ENCODE measurements at places on chromosomes 16 and 17.

DNA sequence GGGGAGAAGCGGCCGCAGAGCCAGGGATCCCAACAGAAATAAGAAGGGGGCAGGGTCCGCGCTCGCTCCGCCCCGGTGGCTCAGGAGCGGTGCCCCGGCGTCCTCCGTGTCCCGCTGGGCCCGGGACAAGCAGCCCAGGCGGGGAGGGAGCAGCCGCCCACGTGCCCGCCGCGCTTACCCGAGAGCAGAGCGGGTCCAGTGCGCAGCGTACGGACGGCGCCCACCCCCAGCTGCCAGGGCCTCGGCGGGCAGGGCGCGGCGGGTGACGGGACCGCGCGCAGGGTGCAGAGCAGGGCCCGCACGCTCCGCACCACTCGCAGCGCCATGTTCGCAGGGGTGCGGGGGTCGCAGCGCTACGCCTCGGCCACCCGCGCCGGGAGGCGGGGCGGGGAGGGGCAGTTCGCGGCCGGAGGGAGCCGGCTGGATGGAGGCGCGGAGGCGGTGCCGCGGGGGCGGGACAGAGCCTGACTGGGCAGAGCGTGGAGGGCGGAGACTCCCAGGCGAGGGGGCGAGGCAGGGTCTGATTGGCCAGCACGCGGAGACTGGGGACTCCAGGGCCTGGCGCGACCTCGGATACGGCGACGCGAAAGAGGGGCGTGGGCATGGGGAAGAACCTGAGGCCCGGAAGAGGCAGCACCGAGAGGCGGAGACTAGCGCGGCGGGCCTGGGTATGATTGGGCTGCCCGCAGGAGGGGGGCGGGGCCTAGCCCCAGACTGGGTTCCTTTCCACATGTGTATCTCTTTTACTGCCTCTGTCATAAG, at the start of gene GCSH:
Gene GCSH, minus strand, starts transcription at position 443 of the 762 bp plus-strand sequence. Its CDS starts 117 bp downstream, at position 326.
- DNase-seq = peak; percentile 85

- no peak for DNase-seq
These were observed 16.1 kb downstream of the LASP1 start for GRCh38 chr17:38885728-38886642.

GRCh38 chr17:78541488-78542206, 35.5 kb downstream of the DNAH17 start:
- no peak for DNase-seq

DNA sequence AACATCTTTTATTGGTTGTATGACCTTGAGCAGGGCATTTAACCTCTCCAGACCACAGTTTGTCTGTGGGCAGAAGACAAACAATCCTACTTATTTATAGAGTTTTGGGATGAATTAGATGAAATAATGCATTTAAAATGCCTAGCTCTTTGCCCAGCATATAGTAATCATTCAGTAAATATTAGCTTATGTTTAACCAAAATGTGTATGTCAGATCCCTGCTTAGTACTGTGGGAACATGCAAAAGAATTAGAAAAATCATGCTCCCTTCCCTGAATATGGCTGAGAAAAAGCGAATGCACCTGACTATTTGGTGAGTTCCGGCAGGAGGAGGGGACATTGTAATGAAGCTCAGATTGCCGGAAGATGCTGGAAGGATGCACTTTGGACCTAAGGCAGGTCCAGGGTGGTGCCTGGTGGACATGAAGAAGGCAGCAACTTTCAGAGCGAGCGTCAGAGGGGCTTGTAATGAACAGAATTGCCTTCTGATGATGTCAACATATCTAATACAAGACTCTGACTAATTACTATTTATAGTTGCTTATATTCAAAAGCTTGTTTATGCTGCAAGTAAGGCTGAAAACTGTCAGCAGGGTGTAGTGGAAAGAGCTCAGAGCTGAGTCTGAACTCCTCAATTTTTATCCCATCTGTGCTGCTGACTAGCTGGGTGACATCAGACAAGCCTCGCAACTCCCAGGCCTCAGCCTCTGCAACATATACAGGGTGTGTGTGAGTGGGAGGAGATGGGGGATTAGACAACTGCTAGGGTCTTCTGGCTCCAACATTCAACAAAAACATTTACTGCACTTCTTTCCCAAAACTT, 221.2 kb downstream of the PRKCA start:
- no peak for DNase-seq

DNA sequence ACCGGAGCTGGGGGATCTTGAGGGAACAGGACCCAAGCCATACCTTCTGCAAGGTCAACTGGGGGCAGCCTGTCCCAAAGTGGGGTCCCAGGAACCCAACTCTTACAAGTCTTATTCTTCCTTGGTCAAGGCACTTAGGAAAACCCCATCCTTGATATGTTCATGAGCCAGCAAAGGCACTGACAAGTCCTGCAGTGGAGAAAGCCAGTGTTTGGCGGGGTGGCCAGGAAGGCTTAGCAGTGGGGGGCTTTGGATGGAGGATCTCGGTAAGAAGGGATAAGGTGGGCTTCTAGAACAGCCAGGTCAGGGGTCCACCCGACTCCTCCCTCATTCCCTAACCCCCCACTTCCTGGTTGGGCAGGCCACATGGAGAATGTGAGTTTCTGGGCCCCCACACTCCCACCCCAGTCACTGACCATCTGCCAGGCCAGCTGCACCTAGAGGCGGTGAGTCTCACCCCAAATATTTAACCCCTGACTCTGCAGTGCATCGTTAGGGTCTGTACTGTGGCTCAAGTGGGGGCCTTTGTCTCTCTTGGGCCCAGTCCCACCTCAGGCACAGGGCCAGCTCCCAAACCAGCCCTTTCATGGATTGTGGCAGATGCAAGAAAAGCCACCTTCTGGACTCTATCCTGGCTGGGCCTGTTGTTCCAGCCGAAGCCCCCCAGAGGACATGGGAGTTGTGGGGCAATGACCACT, 22.3 kb downstream of the PPL start:
- DNase-seq = no peak

DNA sequence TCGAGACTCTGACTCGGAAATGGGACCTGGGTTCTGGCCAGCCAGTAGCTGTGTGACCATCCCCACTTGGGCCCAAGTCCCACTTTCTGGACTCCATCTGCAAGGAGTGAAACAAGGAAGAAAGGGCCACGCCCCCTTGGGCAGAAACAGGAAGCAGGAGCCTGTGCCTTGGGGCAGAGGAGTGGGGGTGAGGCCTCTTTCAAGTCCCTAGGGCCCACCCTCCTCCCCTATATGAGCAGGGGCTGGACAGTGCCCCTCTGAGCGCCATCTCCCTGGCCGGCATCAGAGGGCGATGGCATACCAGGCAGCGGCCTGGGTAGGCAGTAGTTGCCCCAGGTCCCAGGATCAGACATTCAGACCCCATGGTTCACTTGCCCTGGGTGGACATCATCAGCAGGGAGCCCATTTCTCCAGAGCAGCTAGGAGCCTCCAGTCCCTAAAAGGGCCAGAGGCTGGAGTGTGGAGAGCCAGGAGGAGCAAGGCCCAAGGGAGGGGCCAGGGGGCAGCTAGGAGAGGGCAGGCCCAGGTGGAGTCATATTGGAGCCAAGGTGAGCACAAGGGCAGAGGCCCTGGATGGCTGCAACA, 7.1 kb downstream of the BCAR1 start:
- no peak for DNase-seq

- no peak for DNase-seq
These were observed 12.8 kb upstream of the CNEP1R1 start for GRCh38 chr16:50012182-50012581.

DNA sequence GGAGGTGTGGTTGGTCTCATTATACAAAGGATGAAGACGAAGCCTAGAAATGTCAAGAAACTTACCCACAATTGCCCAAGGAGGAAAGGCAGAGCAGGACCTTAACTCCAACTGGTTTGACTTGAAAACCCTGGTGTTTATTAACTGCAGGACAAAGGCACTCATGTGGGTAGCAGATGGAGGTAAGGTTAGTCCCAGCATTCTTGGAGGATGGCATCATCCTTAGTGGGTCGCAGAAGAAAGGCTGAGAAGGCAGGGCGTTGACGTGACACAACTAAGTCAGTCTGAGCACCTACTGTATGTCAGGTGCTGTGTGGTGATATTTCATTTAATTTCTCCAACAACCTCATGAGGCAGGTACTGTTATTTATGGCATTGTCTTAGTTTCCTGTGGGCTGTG, 101.3 kb downstream of the HAPSTR1 start:
- DNase-seq = no peak

DNA sequence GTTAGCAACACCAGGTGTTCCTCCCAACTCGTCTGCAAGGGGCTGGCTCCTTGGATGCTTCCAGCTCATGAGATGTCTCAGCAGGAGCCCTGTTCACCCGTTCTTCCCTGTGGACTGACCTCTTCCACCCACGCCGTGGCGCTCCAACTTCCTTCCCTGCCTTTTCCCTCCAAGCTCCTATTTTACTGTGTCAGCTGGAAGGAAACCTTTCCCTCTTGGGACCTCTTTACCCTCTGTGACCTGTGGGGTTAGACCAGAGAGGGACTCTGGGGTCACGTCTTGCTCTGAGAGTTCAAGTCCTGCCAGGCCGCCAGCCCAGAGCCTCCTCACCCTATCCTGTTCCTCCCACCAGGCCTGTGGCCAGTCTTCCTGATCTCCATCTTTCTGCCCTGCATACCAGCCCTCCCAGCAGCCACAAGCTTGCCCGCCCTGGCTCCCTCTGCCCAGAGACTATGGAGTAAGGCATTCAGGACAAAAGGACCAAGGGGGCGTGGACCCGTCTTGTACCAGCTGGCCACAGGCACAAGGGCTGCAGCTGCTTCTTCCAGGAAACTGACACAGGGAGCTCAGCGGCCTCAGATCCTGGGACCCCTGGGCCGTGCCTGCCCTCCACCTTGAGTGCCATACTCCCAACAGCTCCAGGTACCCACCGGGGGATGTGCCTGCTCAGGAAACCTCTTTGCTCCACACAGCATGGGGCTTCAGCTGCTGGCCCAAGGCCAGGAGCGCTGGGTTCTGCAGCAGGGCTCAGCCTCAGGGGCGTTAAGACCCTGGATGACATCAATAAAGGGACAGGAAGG, 3.0 kb downstream of the PAQR4 start:
- no peak for DNase-seq

GRCh38 chr16:86712158-86713009, 134.0 kb downstream of the FOXL1 start:
- DNase-seq = no peak

DNA sequence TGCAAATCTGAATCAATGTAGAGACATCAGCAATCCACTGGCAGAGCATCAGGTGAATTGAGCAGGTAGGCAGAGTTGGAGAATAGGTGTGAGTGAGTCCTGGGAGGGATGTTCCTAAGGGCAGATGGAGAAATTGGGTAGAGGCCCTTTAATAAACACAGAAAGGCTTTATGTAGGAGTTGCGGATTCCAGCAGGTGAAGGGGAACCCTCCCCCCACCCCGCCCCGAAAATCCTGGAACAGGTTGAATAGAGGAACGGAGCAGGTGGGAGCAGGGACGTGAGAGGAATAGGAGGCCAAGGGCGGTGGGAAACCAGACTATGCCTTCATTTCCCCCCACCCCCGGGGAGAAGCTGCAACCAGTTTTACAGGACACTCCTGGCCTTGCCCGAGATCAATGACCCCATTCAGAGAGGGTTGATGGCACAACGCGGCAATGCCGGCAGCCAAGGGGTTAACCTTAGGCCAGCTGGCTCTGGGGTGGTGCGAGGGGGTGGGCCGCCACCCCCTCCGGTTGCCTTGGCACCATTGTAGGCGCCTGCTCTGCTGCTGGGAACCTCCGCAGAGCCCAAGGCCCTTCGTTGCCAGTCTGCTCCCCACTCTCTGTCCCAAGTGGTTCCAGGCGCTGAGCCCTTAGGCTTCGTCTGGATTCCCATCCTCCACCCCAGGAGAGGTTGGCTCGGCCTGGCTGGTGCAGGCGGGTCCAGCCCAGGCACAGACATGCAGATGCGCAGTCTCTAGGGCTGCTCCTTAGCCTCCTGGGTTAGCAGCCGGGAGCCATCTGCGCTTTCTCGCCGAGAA, 814 bp upstream of the RUNDC3A start:
- DNase-seq = no peak

DNA sequence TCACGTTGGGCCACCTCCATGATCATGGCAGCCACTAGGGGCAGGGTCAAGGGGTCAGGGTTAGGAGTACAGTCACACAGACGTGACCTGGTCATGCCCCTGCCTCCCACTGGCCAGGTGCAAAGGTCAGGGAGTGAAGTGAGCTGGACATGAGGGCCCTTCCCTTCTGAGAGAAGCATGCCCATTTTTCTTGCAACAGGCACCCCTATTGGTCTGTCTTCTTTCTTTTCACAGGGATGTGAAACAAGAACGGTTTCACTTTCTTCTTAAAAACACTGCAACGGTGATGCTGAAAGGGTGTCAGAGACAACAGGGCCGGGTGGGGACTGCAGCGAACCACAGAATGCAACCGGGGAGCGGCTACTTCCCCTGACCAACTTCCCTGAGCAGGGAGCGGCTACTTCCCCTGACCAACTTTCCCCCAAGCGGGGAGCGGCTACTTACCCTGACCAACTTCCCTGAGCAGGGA, 52.1 kb upstream of the DOC2B start:
- DNase-seq = no peak

- DNase-seq = no peak
These were observed 1.7 kb upstream of the IGF2BP1 start for GRCh38 chr17:48995304-48995973.

DNA sequence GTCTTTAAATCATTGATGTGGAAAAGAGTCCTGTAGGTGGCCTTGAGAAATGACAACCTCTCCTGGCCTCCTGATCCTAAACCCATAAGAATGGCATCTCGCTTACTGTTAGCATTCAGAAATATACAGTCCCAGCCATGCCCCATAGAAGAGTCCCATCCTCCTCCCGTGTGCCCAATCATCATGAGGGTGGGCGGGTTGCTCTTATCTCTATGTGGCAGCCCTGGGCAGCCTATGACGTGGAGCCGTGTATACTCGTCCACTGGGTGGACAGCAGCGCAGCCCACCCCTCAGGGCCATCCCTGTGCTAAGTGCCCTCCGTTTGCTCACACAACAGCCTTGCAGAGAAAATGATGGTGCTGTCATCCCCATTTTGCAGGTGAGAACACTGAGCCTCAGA, 105.3 kb downstream of the AMFR start:
- no peak for DNase-seq

- DNase-seq = no peak
These were observed at the start of gene CDH3 for GRCh38 chr16:68644715-68645493. Gene CDH3 (plus strand): TSS chr16:68645310. CDS start chr16:68645380, 70 bp downstream.

- no peak for DNase-seq
These were observed 353.7 kb downstream of the SHISA9 start for GRCh38 chr16:13254998-13255614.

- DNase-seq = no peak
These were observed 355.3 kb downstream of the SLC39A11 start for GRCh38 chr17:72737151-72737690.
